ENCODE measurements at places on chromosomes 5 and 9. TPM values are rescaled to one million over a fixed set of nuclear protein-coding genes. Genes with fewer than 3 reads are reported as not detected.
A peak's percentile ranks its signal among the peaks of the same experiment; 100 is the strongest.

- DNase-seq, result no peak
- no peaks in the 10 kb centered on the region for H3K4me1 ChIP-seq
- H3K36me3 ChIP-seq, result no peaks in the 10 kb centered on the region
- H3K27ac ChIP-seq, result no peak overlapping the region
- no peak overlapping the region for H3K4me3 ChIP-seq
These were observed 59.4 kb upstream of the TNFSF8 start for GRCh38 chr9:114989600-114990410.

DNA sequence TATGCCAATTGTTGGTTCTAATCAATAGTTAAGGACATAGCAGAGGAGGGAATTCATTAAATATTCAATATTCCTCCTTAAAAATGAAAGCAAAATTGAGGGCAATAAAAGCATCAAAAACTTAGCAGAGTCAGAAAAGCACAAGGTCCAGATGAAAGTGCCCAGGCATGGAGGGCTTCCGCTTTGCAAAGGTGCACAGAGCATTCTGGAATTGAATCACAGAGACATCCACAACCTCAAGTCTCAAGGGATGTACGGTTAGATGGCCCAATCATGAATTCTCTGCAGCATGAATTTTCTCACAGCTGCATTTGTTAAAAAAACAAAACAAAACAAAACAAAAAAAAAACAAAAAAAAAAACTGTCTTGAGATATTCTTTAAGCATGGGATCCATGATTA lies 253.7 kb downstream of the SPOCK1 start:
- DNase-seq, result no peak
- H3K27me3 ChIP-seq, result no peaks in the 10 kb centered on the region
- no peaks in the 10 kb centered on the region for H3K4me1 ChIP-seq
- H3K4me3 ChIP-seq, result no peak overlapping the region
- no peaks in the 10 kb centered on the region for H3K36me3 ChIP-seq

- H3K27ac ChIP-seq, result no peak overlapping the region
- H3K36me3 ChIP-seq, result no peaks in the 10 kb centered on the region
- no peak for DNase-seq
- no peaks in the 10 kb centered on the region for H3K4me1 ChIP-seq
- H3K27me3 ChIP-seq, result no peaks in the 10 kb centered on the region
These were observed 38.6 kb downstream of the SNX18 start for GRCh38 chr5:54556141-54556540.

DNA sequence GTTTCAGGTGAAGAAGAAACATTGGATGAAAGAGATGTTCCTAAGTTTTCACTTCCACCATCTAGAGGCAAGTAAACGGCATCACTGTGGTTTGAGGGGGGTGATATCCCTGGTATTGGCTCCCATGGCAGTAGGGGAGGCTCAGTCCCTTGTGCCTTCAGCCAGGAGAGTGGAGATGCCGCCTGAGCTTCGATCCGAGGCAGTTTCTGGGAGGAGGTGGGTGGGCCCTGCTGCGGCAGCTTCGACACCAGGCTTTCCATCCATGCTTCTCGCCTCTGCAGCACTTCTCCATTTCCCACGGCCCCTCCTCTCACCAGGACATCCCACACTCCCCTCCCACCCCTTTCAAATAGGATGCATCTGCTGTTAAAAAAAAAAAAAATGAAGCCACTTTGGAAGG lies 258.3 kb downstream of the GADD45G start:
- no peak for DNase-seq
- no peaks in the 10 kb centered on the region for H3K27me3 ChIP-seq
- H3K27ac ChIP-seq, result no peak overlapping the region
- H3K36me3 ChIP-seq, result no peaks in the 10 kb centered on the region
- H3K4me3 ChIP-seq, result no peak overlapping the region

DNA sequence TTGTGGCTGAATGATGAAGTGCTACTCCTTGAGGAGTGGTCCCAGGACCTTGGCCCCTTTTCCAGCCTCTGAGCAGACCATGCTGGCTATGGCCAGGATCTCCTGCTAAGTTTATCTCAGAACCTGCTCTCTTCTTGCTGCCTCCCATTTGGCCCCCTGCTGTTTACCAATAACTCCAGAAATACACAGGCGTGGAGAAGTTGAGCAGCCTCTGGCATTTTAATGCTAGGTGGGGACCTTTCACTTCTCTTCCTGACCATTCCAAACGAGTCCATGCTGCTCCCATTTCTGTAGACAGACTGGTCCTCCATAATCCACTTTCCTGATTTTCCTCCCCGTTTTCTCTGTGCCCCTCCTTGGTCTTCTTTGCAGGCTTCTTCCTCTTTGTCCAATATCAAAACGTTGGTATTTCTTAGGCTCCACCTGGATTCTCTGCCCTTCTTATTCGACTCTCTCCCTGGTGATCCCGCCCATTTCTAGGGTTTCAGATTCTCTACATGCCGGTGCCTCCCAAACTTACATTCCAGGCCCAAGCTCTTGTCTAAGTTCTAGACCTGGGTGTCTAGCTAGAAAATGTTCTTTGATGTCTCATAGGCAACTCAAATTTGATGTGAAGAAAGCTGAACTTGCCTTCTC lies 33.4 kb upstream of the TNFAIP8 start:
- peak overlapping the region; percentile 96 for H3K27ac ChIP-seq
- DNase-seq, result no peak
- H3K27me3 ChIP-seq, result no peaks in the 10 kb centered on the region
- peaks cover 42% of the 10 kb centered on the region for H3K4me1 ChIP-seq
- H3K36me3 ChIP-seq, result no peaks in the 10 kb centered on the region

GRCh38 chr5:128673970-128674369 lies 135.9 kb upstream of the FBN2 start:
- H3K4me1 ChIP-seq, result no peaks in the 10 kb centered on the region
- no peak overlapping the region for H3K4me3 ChIP-seq
- no peaks in the 10 kb centered on the region for H3K27me3 ChIP-seq
- no peak for DNase-seq

GRCh38 chr5:34669931-34670516 lies 13.9 kb downstream of the RAI14 start:
- H3K36me3 ChIP-seq, result peaks cover 5% of the 10 kb centered on the region
- H3K27ac ChIP-seq, result no peak overlapping the region
- H3K4me3 ChIP-seq, result no peak overlapping the region
- DNase-seq, result no peak
- H3K4me1 ChIP-seq, result peaks cover 11% of the 10 kb centered on the region

- H3K4me3 ChIP-seq, result no peak overlapping the region
- H3K27me3 ChIP-seq, result peaks cover 43% of the 10 kb centered on the region
- H3K36me3 ChIP-seq, result no peaks in the 10 kb centered on the region
- no peak overlapping the region for H3K27ac ChIP-seq
- no peaks in the 10 kb centered on the region for H3K4me1 ChIP-seq
These were observed 2.1 kb upstream of the GABRB2 start for GRCh38 chr5:161548487-161549094.

- H3K4me1 ChIP-seq, result no peaks in the 10 kb centered on the region
- no peaks in the 10 kb centered on the region for H3K27me3 ChIP-seq
- no peak for DNase-seq
- H3K4me3 ChIP-seq, result no peak overlapping the region
- no peak overlapping the region for H3K27ac ChIP-seq
- H3K36me3 ChIP-seq, result no peaks in the 10 kb centered on the region
These were observed 73.4 kb upstream of the BOD1 start for GRCh38 chr5:173689737-173690360.

DNA sequence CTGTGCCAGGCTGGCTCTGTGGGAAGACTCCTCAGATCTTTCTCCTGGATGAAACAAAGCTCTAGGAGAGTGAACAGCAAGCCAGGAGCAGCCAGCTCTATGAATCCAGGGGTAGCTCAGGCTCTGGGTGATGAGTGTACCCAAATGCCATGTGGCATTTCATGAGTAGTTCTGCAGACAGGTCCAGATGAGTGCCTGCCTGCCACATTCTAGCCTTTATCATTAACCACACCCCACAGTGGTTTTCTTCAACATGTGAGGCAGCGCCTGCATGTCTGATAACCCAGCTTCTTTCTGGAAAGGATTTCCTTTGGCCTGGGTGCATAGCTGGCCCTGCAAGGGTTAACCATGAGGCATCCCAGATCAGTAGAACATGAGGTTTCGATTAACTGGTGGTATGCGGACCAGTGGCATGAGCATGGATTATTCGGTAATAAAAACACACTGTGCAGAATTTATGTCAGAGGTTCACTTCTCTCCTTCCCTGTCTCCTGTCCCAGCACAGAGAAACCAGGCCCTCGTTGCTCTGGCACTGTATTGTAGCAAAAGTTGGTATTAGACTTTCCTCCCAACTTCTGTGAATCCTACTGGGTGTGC lies 381.9 kb upstream of the ZNF462 start:
- H3K27ac ChIP-seq, result peak overlapping the region; percentile 37
- peak; percentile 75 for DNase-seq
- H3K36me3 ChIP-seq, result no peaks in the 10 kb centered on the region
- peaks cover 52% of the 10 kb centered on the region for H3K4me1 ChIP-seq

The CFAP77 gene
- not detected for polyA plus RNA-seq

The ZNF169 gene
- polyA plus RNA-seq, result 3.7 TPM

Data from keratinocyte (primary cell).